ENCODE measurements at places on chromosomes 7 and 10.

GRCh38 chr7:86844608-86845007, 200.9 kb downstream of the GRM3 start:
- no peak for DNase-seq

- no peak for DNase-seq
Observed at GRCh38 chr10:133467286-133467911, 13.7 kb downstream of the SCART1 start.

GRCh38 chr7:28433699-28434219, 21.4 kb downstream of the CREB5 start:
- no peak for DNase-seq

- no peak for DNase-seq
Observed at GRCh38 chr10:79260811-79261740, 86.2 kb upstream of the PPIF start.

GRCh38 chr7:158246272-158246959, 341.2 kb downstream of the PTPRN2 start:
- no peak for DNase-seq

GRCh38 chr7:801940-802381, 30.3 kb upstream of the SUN1 start:
- DNase-seq: no peak

DNA sequence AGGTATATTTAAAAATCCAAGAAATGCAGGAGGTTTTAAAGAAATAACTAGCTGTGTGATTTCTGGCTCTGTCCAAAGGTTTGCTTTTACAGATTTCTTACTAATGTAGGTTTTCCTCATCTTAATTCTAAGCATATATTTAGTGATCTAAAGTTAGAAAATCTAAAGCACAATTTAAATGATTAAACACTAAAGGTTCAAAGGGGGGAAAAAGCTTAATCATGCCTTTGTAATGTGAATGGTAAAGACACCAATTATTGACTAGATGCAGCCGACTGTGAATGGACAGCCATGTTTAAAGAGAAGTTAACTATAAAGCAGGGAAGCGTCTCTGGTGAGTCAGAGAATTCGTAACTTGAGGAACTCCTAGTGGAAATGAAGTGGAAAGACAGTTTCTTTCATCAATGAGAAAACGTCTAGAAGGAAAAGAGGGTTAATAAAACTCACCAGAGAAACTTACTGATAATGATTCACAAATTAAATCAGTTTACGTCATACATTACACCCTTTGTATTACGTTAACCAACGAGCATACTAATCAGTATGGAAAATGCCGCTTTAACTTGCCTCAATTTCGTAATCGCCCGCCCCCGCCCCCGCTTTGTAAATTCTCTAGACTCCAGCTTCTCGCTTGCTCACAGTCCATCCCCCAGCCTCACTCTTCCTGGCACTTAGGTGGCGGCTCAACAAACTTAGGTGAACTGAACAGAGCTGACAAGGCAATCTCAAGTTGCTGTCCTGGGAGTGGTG, 1.1 kb upstream of the HBP1 start:
- no peak for DNase-seq

- no peak for DNase-seq
Observed at GRCh38 chr7:91083855-91084644, 180.2 kb upstream of the FZD1 start.

- no peak for DNase-seq
Observed at GRCh38 chr7:2923886-2924574, 79.9 kb upstream of the GNA12 start.

DNA sequence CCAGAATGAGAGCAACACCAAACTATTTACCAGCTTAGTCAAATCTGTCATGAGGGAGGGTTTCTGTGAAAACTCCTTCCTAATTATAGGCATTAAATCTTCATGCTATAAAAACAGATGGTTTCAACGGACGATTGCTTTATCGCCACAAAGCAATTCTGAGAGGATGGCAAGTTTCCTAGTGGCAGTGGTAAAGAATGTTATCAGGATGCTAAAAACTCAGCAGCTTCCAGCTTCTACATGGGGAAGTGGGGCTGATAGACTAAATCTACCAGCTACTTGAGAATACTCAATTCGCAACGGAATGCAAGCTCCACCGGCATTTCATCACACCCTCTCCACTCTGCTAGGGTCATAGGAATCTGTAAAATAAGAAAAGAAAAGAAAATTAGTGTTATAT, 41.8 kb downstream of the JCAD start:
- DNase-seq: no peak

GRCh38 chr10:113987156-113987555, 56.5 kb upstream of the ADRB1 start:
- DNase-seq: no peak

- no peak for DNase-seq
Observed at GRCh38 chr10:22455068-22455857, 110.0 kb downstream of the SPAG6 start.

- no peak for DNase-seq
Observed at GRCh38 chr10:9860045-9860444, 1157.6 kb upstream of the CELF2 start.

- no peak for DNase-seq
Observed at GRCh38 chr10:102545997-102546396, 42.2 kb downstream of the SUFU start.

DNA sequence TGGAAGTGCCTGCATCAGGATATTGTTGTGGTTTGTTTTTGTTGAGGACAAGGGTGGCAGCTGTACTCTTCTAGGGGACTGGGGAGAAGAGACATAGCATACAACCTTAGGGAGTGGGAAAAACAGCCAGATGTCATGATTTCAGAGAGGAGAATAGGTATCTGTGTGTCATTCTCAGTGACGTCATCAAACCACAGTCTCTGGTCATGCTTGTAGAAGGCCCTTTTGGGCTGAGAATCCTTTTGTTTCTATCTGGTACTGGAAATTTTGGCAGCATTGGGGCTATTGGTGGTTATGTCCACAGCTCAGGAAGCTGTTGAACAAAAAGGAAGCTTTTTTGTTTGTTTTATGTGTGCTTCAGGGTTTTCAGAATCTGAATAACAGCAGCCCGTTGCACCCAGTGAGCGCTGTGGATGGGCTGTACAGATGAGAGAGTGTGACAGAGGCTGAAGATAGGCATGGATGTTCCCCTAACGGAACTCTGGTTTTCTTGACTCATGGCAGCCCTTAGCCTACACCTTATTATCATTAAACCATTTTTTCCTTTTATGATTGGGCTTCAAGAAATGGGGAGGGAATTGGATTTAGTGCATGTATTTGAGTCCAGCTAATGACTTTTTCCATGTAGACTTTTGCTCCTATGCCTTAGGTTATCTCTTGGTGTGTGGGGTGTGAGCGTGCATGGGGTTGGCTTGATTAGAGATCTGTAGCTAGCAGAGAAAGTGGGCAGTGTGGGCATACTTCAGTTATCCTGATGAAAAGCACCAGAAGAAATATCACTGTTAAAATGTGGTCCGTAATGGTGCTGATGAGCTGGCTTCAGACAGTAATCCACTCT, 65.7 kb downstream of the SND1 start:
- DNase-seq: no peak

DNA sequence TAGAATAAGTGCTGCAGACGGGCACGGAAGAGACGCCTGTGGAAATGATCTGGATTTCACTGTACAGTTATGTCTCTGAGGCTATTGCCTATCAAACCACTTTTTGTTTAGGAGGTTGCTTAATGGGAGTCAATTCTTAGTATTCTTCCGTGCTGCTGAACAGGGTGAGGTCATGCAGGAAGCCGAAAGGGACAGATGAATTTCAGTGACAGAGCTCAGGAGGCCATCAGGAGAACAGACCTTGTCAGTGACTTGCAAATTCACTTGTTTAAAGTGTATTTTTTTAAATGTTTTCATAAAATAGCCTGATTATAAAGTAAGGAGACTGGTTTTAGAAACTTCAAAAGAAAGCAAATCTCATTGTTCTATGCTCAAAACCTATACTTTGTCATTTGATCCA, 58.9 kb downstream of the XRCC2 start:
- DNase-seq: no peak

DNA sequence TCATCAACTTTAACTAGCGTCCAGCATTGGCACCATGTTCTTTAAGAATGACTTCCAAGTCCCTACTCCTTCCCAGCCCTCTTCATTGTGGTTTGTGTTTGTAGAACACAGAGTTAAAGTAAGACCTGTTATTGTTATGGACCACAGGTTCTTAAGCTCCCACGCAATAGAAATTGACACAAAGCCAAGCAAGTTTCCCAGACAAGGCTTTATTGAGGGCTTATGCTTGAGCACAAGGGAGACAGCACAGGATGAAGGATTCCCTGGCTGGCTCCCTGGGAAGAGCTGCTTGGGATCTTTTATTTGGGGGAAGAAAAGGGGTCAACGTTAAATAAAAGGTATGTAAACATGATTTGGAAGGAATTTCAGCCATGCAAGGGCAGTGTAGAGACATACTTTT, 44.3 kb upstream of the PRKCQ start:
- DNase-seq: no peak

GRCh38 chr10:104689105-104689504, 48.0 kb downstream of the SORCS3 start:
- DNase-seq: no peak

DNA sequence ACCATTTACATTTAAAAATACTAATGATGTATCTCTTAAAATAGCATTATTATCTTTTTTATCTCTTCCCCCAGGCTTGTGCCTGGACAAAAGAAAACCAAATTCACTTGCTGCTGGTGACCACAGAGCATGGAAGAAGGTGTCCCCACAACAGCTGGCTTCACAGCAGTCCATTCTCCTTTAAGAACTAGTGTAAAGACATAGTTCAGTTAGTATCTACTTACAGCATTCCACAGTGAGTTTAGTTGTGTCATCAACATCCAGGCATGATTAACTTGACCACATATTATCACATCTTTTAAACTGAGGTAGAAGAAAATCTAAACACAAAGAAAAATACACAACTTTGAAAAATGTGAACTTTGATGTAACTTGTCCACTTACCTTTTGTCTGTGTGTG, 55.0 kb downstream of the LRRC17 start:
- DNase-seq: no peak

DNA sequence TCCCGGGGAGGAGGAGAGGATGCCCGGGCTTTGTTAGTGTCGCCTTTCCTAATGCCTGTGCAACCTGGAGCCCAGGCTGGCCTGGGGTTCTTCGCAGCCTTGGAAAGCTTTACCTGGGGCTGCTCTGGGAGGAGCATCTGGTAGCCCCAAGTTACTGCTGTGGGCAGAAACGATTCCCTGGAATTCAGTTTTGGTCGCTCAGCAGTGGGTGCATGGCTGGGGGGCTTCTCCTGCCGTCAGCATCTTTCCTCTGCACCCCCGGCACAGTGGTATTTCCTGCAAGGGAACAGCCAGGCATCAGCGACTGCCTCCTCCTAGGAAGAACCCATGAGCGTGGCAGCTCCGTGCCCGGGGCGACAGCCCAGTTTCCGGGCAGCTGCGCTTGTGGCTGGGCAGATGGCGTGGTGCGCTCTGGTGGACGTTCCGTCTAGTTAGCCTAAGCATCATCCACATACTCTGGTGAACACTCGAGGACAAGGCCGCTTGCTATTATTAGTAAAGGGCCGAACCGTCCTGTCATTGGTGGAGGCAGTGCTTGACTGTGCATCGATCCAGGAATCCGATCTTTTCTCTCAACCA, 107.0 kb upstream of the BTBD16 start:
- DNase-seq: no peak

DNA sequence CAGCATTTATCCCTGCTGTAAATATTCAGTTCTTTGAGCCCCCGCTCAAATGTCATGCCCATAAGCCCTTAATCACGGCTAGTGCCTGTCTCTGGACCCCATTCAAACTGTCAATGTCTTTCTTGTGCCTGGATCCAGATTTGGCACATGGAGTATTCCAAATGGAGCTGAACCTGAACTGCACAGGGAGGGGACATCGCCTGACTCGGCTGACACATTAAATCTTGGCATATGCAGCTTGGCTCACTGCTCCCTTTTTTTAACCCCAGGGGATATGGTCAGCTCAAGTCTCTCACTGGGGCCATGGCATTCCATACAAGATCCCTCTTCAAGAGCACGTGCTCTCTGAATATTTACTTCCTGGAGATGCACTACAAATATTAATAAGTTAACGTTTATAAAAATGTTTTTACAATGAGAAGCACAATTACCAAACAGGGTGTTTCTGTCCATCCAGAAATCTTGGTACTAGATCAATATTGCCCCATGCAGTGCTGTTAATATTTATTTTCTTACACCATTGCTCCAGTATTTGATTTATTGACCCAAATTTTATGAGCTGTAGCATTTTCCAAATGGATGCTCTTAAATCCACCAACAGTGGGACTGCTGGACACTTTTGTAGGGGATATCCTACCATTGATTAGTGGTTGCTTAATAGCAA, 57.4 kb downstream of the FGFR2 start:
- DNase-seq: no peak

- DNase-seq: no peak
Observed at GRCh38 chr7:132705146-132705545, 128.9 kb upstream of the PLXNA4 start.

DNA sequence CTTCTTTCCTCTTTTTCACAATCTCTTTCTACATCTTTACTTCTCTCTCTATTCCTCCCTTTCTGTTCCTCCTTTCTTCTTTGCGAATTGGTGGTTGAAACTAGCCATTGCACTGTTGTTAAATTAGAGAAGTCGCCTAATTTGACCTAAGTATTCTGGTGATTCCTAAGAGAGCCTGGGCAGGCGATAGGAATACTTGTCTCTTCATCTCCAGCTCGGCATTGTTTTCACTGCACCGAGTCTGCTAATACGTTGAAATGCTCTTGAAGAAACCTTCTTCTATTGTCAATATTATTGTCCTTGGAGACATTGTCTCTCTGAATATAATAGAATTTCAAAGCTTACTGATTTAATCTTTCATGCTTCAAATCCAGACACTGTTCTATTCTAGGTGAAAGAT, 31.7 kb downstream of the KCND2 start:
- DNase-seq: no peak

DNA sequence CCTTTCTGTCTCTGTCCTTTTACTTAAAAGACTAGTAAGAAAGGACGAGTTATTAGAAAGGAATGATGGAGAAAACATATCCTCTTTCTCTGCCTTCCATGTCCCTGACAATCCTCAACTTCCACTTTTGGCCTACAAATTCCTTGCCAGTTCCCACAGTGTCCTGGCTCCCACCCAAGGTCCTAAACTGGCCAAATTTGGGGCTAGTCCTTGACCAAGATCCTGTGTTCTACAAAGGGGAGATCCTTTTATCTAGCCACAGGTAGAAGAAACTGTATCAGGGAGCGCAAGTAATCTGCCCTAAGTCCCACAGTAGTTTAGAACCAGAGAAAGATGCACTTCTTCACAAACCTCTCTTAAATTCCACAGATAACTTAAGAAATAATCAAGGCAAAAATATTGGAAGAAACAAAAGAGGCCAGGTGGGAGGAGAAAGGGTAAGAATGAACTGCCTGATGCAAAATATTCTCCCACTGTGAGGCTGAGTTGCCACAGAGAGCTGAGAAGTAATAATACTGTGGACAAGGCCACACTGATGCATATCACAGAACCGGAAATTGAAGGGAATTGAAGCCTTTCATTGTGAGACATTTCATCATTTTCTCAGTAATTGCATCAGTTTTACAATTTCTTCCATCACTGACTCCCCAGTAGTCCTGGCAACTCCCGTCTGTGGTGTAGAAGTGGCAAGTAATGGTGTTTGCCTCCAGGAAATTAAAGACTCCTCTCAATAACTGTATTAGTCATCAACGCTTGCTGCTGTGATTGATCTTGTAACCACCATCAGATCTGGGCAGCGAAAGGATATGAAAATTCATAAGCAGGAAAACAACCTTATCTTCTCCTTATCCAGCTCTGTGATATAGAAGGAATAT, 47.2 kb downstream of the DNAJC12 start:
- DNase-seq: no peak

Data from GM18507 (cell line).